ENCODE measurements at places on chromosomes 7 and 10.
A peak's percentile ranks its signal among the peaks of the same experiment; 100 is the strongest.

DNA sequence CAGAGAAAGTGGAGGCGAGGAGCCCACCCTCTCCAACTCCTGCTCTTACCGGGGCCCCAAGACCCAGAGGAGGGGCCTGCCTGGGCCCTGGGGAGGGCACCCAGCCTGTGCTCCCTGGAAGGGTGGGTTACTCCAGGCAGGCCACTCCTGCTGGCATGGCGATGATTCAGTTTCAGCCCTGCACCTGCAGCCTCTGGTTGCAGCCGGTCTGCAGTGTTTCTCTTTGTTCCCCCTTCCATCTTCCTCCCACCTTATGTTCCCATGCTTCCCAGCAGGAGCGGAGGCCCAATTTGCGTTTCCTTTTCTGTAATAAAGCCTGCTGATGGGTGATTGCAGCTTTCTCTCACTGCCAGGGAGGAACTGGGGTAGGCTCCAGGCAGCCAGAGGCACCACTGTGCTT is 53.2 kb upstream of the FAM20C start:
- no peak for DNase-seq

GRCh38 chr7:15505761-15506160 is 56.1 kb downstream of the AGMO start:
- no peak for DNase-seq

- no peak for DNase-seq
These were observed 24.0 kb downstream of the ZEB1 start for GRCh38 chr10:31343009-31343408.

- no peak for DNase-seq
These were observed 61.7 kb downstream of the PTF1A start for GRCh38 chr10:23253780-23254179.

DNA sequence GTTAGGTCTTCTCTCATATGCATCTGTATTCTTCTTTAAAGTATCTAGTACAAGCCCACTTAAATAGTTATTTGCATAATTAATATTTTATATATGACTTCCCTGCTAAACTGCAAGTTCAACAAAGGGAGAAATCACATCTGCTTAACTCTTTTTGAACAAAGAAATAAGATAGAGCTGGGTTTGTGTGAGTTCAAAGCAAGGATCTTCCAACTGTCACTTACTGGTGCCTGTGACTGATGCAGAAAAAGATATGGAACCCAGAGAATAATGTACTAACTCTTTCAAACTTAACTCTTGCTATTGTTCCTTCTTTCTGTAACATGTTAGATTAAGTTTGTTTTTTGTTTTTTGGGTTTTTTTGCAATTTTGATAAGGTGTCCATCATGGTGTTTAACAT is 71.3 kb upstream of the SP4 start:
- no peak for DNase-seq

- no peak for DNase-seq
These were observed 4.2 kb downstream of the KBTBD2 start for GRCh38 chr7:32887395-32887794.

DNA sequence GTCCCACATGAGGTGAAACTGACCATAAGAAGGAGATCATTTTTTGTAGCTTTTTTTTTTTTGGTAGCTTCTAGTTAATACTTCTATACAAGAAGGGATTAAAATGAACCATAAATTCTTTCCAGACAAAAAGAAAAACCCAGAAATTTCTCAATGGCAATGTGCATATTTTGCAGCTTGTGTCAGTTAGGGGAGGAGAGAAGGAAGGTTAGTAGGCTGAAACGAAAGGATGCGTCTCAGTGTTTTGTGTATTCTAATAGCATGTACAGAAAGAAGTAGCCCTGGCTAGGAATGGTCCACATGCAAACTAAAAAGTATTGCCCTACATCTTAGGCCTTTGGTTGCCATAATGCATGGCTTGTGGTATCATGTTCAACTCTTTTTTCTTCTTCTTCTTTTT is 90.6 kb downstream of the CACNB2 start:
- peak; percentile 43 for DNase-seq

- no peak for DNase-seq
These were observed 55.3 kb upstream of the MGMT start for GRCh38 chr10:129411772-129412171.

DNA sequence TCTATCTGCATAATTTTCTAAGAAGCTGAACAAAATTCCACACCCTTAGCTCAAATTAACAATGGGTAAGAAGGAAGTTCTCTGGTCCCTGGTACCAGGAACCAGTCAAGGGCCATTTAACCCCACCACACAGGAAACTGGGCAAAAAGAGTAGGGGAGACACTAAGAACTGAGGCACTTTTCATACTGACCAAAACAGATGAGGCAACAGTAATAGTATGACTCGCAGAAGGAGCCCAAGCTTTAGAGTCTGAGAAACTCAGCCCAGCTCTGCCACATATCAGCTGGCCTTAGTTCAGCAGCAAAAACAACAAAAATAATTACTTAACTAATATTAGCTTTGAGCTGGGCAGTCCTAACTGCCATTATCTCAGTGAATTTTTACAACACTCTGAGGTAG is 221.2 kb downstream of the FAM107B start:
- peak; percentile 73 for DNase-seq

GRCh38 chr10:16832351-16833080 is 15.3 kb upstream of the RSU1 start:
- peak; percentile 95 for DNase-seq

GRCh38 chr7:66864294-66864693 is 56.7 kb upstream of the TMEM248 start:
- DNase-seq = no peak

DNA sequence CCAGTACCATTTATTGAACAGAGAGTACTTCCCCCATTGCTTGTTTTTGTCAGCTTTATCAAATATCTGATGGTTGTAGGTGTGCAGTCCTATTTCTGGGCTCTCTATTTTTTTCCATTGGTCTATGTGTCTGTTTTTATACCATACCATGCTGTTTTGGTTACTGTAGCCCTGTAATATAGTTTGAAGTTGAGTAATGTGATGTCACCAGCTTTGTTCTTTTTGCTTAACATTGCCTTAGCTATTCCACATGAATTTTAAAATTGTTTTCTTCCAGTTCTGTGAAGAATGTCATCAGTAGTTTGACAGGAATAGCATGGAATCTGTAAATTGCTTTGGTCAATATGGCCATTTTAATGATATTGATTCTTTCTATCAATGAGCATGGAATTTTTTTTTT is 140.5 kb upstream of the RHOBTB1 start:
- DNase-seq = no peak

DNA sequence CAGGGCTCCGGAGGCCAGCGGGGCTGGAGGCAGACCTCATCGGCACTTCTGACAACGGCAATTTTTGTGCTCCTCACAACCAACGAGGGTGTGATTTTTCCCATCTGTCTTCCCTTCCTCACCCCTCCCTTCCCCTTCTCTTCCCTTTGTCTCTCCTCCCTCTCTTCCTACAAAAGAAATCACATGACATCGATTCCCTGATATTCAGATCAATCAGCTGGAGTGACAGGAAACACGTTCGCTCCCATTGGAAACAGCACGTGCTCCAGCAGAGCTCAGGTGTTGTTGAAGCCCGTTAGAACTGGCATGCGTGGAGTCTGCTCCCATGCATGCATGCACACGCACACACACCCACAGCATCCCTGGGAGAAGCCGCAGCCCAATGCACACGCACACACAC is 222.4 kb downstream of the PTPRN2 start:
- no peak for DNase-seq

GRCh38 chr10:4102802-4103344 is 317.9 kb upstream of the KLF6 start:
- no peak for DNase-seq

GRCh38 chr10:68223535-68224165 is 8.3 kb downstream of the ATOH7 start:
- DNase-seq = no peak
